ENCODE measurements at places on chromosomes 7 and 10. TPM values are rescaled to one million over a fixed set of nuclear protein-coding genes. Genes with fewer than 3 reads are reported as not detected.
A peak's percentile ranks its signal among the peaks of the same experiment; 100 is the strongest.

DNA sequence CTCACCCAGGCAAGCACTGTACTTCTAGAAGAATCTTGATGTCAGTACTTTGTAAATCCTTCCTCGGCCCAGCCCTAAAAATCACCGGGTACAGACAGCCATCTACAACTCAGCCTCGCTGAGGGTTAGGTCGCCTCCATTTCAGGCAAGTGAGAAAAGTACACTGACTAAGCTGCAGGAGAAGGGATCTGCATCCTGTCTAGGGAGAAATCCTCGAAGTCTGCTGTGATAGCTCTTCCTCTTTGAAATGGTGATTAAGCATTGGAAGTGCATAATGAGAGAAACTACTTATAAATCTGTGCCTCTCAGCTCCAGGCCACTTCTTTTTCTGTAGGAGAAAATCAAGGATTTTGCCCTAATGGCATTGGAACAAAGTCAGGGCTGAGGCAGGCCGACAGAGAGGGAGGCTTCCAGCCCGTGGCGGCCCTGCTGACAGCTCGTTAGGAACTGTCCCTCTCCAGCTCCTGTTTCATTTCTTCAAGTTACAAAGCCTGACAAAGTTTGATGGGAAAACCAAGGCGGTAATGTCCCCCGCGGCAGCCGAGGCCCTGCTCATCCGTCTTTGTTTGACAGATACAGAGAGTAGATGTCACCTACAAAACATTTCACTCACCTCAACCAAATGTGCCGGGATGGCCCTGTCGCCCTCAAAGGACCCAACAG is 14.1 kb upstream of the GOT1 start:
- H3K27ac ChIP-seq = no peak overlapping the region
- no peaks in the 10 kb centered on the region for H3K4me1 ChIP-seq
- no peaks in the 10 kb centered on the region for H3K36me3 ChIP-seq
- no peak overlapping the region for H3K4me3 ChIP-seq

The CCDC172 gene
- total RNA-seq = not detected

GRCh38 chr7:117605712-117606111 is 125.9 kb downstream of the CFTR start:
- H3K4me3 ChIP-seq = no peak overlapping the region
- H3K27ac ChIP-seq = no peak overlapping the region
- no peaks in the 10 kb centered on the region for H3K4me1 ChIP-seq
- no peaks in the 10 kb centered on the region for H3K27me3 ChIP-seq
- H3K36me3 ChIP-seq = no peaks in the 10 kb centered on the region

GRCh38 chr10:73910401-73910763 is 550 bp upstream of the PLAU start:
- H3K27ac ChIP-seq = no peak overlapping the region
- no peaks in the 10 kb centered on the region for H3K27me3 ChIP-seq
- no peak for DNase-seq
- no peaks in the 10 kb centered on the region for H3K36me3 ChIP-seq

The OR2A5 gene
- total RNA-seq = not detected

The GJC3 gene
- total RNA-seq = not detected

- H3K27me3 ChIP-seq = no peaks in the 10 kb centered on the region
- peaks cover 22% of the 10 kb centered on the region for H3K36me3 ChIP-seq
- peaks cover 15% of the 10 kb centered on the region for H3K4me1 ChIP-seq
- no peak overlapping the region for H3K27ac ChIP-seq
- peak overlapping the region; percentile 44 for H3K4me3 ChIP-seq
Measured at GRCh38 chr10:78028438-78029268, 662 bp downstream of the POLR3A start.
